ENCODE measurements at places on chromosomes 4 and X.

DNA sequence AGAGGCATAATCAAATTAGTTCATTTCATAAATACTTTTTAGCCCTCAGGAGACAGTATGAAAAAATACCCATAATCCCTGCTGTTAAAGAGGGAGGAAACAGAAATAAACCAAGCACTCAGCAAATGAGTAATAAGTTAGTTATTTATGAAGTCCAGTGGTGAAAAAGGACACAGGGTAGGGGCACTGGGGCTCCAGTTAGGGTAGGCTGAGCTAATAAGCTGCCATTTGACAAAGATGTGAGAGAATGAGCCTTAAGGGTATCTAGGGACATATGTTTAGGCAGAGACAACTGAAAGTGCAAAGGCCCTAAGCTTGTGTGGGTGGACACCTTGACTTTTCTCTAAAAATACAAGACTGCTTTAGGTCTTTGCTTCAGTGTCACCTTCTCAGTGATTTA is 94.4 kb downstream of the IL15 start:
- DNase-seq = no peak

- DNase-seq = no peak
These were observed 579 bp downstream of the IL3RA start for GRCh38 chrX:1336948-1337779.

DNA sequence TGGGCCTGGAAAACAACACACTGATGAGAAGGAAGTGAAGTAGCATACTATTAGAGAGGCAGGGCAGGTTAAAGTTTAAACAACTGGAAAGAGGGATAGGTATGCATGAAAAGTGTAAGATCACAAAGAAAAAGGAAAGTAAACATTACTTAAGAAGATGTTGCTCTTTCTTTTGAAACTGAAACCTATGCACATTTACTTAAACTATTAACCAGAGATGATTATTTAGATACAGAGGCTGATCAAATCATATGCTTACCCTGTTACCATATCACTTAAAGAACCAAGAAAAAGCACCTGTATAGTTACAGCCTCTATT is 37.8 kb downstream of the NAP1L5 start:
- DNase-seq = peak; percentile 30

- no peak for DNase-seq
These were observed 25.9 kb upstream of the RBPJ start for GRCh38 chr4:26294904-26295303.

GRCh38 chrX:104564921-104565703 is 887 bp upstream of the IL1RAPL2 start:
- no peak for DNase-seq

DNA sequence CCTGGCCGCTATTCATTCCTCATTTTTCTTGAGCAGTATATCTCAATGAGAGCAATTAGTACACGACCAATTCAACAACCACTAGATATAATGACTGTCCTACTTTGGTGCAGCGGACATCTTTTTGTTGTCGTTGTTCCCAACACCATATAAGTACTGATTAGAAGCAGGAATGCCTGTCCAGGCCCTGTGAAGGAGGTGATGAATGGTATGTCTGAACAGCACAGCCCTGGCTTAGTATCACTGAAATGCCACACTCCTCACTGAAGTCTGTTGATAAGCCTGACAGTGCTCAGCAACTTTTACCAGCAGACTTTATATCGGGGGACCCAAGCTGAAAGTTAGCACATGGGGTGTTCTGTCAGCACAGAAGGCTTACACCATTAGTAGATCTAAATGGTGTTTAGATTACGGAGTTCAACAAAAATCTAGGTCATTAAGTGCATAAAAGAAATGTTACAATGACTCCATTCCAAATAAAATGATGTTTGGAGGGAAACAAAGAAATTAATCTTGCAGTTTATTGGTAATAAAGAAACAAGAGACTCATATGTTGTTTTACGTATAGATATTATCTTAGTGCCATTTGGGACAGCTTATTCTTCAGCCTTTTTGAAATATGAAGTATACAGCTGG is 228.3 kb upstream of the TTC29 start:
- no peak for DNase-seq

DNA sequence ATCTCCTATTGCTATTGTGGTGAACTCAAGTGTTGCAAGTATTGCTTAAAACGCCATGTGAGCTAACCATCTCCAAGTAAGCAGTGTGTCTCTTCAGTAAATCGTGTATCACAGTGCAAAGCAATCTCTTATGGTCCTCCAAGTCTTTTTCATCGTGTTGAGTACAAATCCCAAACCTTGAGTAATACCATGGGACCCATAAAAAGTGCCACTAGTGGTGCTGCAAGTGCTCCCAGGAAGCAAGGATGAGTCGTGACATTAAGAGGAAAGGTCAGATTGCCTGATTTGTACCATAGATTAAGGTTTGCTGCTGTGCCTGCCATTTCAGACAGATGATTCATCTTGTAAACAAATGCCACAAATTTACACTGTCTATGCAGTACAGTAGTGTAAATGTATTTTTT is 66.9 kb upstream of the BMPR1B start:
- DNase-seq = peak; percentile 27

DNA sequence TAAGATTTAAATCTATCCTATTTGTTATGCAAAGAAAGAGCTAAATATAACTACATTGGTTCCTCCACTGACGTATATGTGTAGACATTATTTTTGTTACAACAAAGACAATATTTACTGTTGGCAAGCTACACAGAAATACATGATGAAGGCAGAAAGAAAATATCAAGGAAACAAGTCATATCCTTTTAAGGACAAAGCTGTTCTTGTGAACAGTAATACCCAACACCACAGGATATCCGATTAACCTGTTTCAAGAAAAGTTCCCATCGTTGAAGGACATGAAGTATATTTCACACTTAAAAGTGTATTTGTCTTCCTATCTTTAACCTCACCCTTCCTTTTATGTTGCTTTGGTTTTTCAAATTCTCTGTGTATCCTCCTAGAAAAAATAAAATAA is 235.8 kb upstream of the AADAT start:
- no peak for DNase-seq

- DNase-seq = peak; percentile 4
These were observed 756.1 kb downstream of the SH3BGRL start for GRCh38 chrX:81957900-81958545.

DNA sequence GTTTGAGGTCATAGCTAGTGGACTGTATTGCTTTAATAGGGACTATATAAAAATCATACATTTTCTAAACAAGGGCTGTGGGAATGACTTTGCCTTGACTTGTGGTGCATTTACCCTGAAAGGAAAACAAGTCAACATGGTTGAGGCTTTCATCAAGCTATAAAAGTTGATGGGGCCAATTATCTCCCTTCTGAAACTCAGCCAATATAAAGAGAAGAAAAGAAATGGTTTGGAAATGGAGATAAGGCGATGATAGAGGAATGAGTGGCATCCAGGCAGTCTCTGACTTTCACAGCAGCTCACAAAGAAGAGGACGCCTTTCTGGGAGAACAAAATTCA is 118.7 kb downstream of the SMARCA1 start:
- DNase-seq = peak; percentile 8

DNA sequence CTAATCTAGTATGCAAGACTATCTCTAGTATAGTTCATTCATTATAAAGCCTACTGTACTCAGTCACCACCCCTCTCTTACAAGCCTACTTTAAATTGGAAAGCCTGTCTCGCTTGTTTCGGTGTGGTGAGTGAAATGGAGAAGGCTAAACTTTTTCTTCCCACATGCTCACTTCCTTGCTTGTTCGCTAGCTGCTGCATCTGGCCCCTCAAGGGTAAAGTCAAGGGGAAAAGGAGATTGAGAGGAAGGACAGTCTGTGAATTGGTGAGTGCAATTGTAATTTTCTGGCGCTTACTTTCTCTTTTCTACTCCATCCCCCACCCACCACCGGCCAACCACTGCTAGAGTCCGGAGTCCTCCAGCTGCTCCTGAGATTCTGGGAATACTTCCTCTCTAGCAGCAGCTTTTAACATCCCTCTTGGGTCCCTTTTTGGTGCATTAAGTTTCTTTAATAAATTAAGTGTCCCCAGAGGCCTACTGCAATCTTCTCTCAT is 12.1 kb upstream of the ARAP2 start:
- no peak for DNase-seq

DNA sequence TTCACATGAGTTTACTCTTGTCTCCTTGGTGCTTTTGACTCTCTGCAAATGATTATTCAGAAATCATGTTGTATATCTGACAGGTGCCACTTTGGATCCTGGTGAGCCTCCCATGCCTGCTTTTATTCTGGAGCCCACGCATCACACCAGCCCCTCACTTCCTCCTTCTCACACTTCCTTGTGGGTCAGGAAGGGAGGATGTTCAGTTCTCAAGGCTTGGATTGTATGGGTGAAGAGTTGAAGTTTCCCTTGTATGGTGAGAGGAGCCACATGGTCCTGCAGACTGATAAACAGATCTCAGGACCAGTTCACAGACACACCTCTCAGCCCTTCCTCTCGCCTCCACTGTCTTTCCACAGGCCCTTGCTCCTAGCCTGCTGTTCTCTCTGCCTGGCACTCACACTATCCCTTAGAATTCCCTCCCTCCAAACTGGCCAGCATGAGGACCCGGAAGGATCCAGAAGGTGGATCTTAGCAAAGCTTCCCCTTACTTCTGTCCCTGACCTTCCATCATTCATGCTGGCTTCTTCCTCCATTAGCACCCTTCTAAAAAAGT is 92.1 kb downstream of the STK32B start:
- no peak for DNase-seq

GRCh38 chr4:41022116-41022515 is 192.2 kb downstream of the APBB2 start:
- DNase-seq = no peak

GRCh38 chr4:116665716-116666115 is 419.7 kb downstream of the TRAM1L1 start:
- no peak for DNase-seq

- no peak for DNase-seq
These were observed 24.8 kb downstream of the EVC2 start for GRCh38 chr4:5683566-5683965.

GRCh38 chr4:77578145-77578544 is 27.5 kb upstream of the CXCL13 start:
- no peak for DNase-seq

GRCh38 chr4:98887145-98887544 is 41.8 kb downstream of the EIF4E start:
- no peak for DNase-seq

Data from Caki2 (cell line).